Keratinocyte (primary cell): ENCODE measurements at places on chromosomes 5 and 9. TPM values are rescaled to one million over a fixed set of nuclear protein-coding genes. Genes with fewer than 3 reads are reported as not detected.

The CCL21 gene
- not detected in 3 replicates for polyA plus RNA-seq

The NAIF1 gene
- 6.3 to 7.5 TPM (median 7.4 TPM) in 3 replicates for polyA plus RNA-seq

The GPR150 gene
- 0.07 to 0.08 TPM (median 0.07 TPM) in 3 replicates for polyA plus RNA-seq

The SLC23A1 gene
- 0.03 TPM in 1 of 3 replicates, not detected in the others for polyA plus RNA-seq

- DNase-seq = no peak
Observed at GRCh38 chr5:6452622-6453504, 4.2 kb downstream of the UBE2QL1 start.

DNA sequence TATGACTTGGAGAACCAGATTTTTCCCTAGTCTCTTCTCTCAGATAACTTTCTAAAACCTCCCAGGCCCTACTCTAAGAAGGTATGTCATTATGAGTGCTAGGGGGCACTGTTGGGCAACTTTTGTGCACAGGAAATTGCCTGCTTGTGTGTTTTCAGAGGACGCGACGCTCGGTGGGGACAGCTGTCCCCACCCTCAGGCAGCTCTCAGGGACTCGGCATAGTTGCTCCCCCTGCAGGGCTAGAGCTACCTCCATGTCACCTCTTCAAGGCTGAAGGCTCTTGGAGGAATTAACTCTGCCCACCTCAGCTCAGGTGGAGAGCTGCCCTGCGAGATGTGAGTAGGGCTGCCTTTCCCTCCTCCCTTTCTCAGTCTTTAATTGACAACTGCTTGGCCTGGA lies 10.2 kb upstream of the TIFAB start:
- no peak for DNase-seq

- DNase-seq = no peak
Observed at GRCh38 chr5:68710514-68710913, 383.3 kb upstream of the SLC30A5 start.

DNA sequence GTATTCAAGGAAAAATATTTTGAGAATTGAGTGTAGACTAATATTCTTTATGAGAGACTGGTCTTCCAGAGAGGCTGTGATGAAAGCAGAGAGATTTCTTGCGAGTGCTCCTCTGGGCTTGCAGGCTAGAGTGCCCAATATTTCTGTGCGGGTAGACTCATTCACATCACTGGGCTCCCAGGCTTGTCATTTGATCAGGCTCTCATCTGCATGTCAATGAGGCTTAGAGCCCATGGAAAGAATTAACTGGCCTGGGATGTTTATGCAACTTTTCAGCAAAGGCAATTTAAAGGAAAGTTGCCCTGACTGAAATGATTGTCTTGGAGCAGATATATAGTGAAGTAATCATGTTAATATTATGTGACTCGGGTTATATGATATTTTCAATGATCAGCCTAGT lies 42.3 kb downstream of the SNCAIP start:
- no peak for DNase-seq

DNA sequence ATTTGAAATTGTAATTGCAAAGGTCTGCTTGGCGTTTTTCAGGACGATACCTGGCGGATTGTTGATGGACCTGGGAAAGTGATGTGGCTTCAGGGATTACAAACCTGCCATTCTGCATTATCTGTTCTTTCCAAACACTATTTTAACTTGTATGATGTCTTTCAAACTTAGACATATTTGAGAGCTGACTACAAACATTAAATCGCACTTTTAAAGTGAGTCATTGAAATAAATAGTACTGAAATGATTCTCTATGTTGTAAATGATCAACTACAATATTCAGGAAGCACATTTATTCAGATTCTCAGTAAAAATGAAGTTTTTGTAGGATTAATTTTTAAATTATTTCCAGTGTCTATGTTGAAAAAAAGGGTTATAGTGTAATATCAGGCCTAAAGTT lies 32.3 kb upstream of the TMEM171 start:
- no peak for DNase-seq

DNA sequence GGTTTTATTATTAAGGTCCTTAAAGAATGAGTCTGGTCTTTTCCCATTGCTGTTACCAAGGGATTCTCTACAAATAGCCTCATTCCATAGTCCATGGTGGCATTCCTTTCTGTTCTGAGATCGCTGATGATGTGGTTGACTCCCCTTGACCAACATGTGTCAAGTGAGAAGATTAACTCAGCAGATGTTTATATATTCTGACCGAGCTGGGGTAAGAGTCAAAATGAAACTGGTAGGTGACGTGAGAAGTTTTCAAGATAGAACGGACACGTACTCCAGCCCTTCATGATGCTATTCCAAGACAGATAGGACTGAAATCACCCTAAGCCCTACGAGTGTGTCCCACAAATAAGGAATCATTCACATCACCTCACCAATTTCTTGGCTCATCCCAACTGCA lies 155.5 kb upstream of the WWC1 start:
- no peak for DNase-seq

DNA sequence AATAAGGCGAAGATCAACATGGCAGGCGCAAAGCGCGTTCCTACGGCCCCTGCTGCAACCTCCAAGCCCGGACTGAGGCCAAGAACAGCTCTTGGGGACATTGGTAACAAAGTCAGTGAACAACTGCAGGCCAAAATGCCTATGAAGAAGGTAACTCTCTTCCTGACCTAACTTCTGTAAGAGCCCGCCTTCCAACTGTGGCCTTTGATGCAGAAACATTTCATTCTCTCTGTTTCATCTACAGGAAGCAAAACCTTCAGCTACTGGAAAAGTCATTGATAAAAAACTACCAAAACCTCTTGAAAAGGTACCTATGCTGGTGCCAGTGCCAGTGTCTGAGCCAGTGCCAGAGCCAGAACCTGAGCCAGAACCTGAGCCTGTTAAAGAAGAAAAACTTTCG lies 979 bp downstream of the CCNB1 start:
- DNase-seq = no peak

DNA sequence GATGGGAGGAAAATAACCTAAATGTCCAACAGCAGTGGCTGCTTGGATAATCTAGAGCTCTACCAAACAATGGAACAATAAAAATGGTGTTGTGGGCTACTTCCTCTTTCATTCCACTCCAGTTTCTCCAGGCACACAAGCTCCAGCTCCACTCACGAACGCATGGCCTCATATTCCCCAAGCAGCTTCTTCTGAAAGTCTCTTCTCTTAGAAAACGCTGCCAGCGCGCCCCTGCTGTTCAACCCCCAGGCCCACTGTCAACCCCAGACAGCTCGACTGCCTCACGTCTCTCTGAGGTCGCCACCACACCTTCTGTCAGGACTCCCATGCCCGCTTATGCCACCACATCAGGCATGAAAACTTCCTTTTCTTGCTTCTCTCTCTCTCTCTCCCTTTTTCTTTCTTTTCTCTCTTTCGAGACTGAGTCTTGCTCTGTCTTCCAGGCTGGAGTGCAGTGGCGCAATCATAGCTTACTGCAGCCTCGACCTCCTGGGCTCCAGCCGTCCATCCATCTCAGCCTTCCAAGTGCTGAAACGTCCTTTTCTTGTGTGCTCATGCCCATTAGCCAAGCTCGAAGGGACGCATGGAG lies 16.2 kb downstream of the OR2V2 start:
- no peak for DNase-seq

GRCh38 chr9:76571288-76571687 lies 112.3 kb downstream of the GCNT1 start:
- no peak for DNase-seq

GRCh38 chr9:127493592-127494303 lies 42.4 kb downstream of the LRSAM1 start:
- DNase-seq = no peak

DNA sequence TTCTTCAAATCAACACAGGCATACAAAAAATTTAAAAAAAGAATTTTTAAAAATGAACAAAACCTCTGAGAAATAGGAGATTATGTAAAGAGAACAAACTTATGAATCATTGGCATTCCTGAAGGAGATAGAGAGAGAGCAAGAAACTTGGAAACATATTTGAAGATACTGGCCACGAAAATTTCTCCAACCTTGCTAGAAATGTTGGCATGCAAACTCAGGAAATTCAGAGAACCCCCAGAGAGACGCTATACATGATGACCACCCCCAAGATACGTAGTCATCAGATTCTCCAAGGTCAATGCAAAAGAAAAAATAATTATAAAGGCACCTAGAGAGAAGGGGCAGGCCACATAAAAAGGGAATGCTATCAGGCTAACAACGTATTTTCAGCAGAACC lies 472.5 kb downstream of the MTRR start:
- no peak for DNase-seq
